ENCODE measurements at places on chromosomes 2 and 18. TPM values are rescaled to one million over a fixed set of nuclear protein-coding genes. Genes with fewer than 3 reads are reported as not detected.

- peaks cover 36% of the 10 kb centered on the region for H3K4me1 ChIP-seq
- no peak overlapping the region for H3K27ac ChIP-seq
- H3K4me3 ChIP-seq: no peak overlapping the region
- no peaks in the 10 kb centered on the region for H3K36me3 ChIP-seq
- no peak for DNase-seq
These were observed 192.2 kb downstream of the HDAC4 start for GRCh38 chr2:239208465-239209180.

Gene NXPH2
- not detected for total RNA-seq

GRCh38 chr2:118644190-118644589 is 203.3 kb downstream of the EN1 start:
- no peaks in the 10 kb centered on the region for H3K36me3 ChIP-seq
- no peak overlapping the region for H3K4me3 ChIP-seq
- H3K4me1 ChIP-seq: no peaks in the 10 kb centered on the region
- peaks cover 6% of the 10 kb centered on the region for H3K27me3 ChIP-seq

DNA sequence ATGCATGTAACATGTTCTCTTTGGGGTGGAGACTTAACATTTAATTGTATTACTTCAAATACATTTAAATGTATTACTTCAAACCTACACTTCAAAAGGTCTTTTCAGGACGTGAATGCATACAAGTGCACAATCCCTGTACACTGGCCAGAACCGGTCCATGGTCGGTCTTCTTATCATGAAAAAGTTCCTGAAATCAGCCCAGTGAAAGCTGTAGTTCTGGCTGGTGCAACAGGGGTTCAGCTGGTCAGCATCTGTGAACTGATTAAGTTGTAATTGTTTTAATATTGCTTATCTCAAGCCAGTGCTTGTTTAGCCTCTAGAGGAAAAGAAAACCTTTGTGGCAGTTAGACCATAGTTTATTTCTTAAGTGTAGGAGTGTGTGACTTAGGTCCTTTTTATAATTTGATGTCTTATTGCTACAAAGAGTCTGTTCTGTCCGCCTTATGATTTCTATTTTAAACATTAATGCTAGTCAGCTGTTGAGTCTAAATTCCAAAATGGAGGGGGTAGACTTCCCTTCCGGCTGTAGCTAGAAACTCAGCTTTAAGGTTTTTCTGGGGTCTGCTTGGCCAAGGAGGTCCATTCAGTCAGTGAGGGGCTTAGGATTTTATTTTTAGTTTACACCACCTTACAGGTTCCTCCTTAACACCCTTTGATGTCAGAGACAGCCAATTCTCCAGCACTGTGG is 768 bp upstream of the CYBRD1 start:
- H3K36me3 ChIP-seq: no peaks in the 10 kb centered on the region
- DNase-seq: no peak
- peak overlapping the region; percentile 80 for H3K4me3 ChIP-seq
- peaks cover 37% of the 10 kb centered on the region for H3K27me3 ChIP-seq

DNA sequence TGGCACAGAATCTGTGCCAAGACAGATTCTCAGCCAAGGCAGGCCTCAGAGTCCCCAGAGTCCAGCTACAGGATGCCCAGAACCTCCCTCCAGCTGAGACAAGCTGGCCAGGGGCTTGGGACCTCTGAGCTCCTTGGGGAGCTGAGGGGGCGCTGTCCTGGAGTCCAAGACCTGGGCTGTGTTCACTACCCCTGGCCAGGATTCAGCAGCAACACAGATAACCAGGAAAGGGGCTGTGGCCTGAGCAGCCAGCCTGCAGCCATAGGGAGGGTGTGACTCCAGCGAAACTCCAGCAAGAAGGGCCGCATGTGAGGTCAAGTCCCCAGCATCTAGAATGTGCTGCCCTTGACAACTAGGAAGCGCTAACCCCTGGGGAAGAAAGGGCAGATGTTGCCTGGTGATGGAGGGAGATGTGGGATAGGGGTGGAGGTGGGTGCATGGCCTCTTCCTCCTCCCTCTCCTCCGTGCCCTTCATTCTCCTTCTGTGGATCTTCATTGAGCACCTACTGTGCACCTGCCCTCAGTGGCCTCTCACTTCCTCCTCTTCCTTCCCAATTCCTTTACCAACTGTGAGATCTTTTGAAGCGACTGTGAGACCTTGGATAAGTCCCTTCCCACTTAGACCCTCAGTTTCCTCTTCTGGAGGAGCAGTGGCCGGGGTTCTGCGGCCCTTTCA is 7.7 kb upstream of the ARID5A start:
- H3K27ac ChIP-seq: peak overlapping the region; percentile 90
- H3K36me3 ChIP-seq: no peaks in the 10 kb centered on the region
- peaks cover 81% of the 10 kb centered on the region for H3K4me1 ChIP-seq
- no peaks in the 10 kb centered on the region for H3K27me3 ChIP-seq
- H3K4me3 ChIP-seq: peak overlapping the region; percentile 70
- no peak for DNase-seq

Gene BUB1
- 111 TPM for total RNA-seq

GRCh38 chr2:190972846-190973245 is 41.1 kb downstream of the STAT1 start:
- H3K27ac ChIP-seq: peak overlapping the region; percentile 0
- H3K4me1 ChIP-seq: peaks cover 43% of the 10 kb centered on the region
- no peaks in the 10 kb centered on the region for H3K27me3 ChIP-seq
- no peak overlapping the region for H3K4me3 ChIP-seq

DNA sequence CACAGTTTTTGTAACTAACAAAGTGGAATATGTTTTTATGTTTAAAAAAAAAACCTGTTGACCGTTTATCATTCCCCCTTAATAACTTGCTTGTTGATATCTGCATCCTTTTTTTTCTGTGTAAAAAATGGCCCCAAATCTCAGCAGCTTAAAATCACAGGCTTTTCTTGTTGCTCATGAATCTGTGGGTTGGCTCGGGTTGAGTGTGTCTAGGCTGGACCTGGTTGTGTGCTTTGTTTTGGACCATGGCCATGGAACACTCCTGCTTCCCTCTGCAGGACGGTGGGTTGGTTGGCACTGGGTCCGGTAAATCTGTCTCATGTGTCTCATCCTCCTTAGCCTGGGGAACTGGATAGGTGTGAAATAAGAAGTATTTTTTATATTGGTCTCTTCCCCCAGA is 139.0 kb upstream of the LINC00305 start:
- no peak overlapping the region for H3K4me3 ChIP-seq
- H3K36me3 ChIP-seq: no peaks in the 10 kb centered on the region
- H3K27me3 ChIP-seq: no peaks in the 10 kb centered on the region
- no peak for DNase-seq
- no peak overlapping the region for H3K27ac ChIP-seq
- no peaks in the 10 kb centered on the region for H3K4me1 ChIP-seq

- H3K36me3 ChIP-seq: no peaks in the 10 kb centered on the region
- no peaks in the 10 kb centered on the region for H3K4me1 ChIP-seq
- peaks cover 23% of the 10 kb centered on the region for H3K27me3 ChIP-seq
- no peak for DNase-seq
- no peak overlapping the region for H3K4me3 ChIP-seq
These were observed 63.2 kb upstream of the KLHL29 start for GRCh38 chr2:23321751-23322150.

- no peak overlapping the region for H3K4me3 ChIP-seq
- DNase-seq: no peak
- H3K4me1 ChIP-seq: no peaks in the 10 kb centered on the region
These were observed 310.8 kb upstream of the MAP2 start for GRCh38 chr2:209113026-209113425.

Gene GYPC
- total RNA-seq: 172 TPM

- DNase-seq: no peak
- no peak overlapping the region for H3K4me3 ChIP-seq
- no peaks in the 10 kb centered on the region for H3K27me3 ChIP-seq
- peaks cover 16% of the 10 kb centered on the region for H3K4me1 ChIP-seq
These were observed 277.9 kb downstream of the NDUFA10 start for GRCh38 chr2:239747274-239747673.

GRCh38 chr2:169462896-169463695 is 16.2 kb upstream of the BBS5 start:
- no peaks in the 10 kb centered on the region for H3K27me3 ChIP-seq
- H3K36me3 ChIP-seq: no peaks in the 10 kb centered on the region
- H3K27ac ChIP-seq: no peak overlapping the region

DNA sequence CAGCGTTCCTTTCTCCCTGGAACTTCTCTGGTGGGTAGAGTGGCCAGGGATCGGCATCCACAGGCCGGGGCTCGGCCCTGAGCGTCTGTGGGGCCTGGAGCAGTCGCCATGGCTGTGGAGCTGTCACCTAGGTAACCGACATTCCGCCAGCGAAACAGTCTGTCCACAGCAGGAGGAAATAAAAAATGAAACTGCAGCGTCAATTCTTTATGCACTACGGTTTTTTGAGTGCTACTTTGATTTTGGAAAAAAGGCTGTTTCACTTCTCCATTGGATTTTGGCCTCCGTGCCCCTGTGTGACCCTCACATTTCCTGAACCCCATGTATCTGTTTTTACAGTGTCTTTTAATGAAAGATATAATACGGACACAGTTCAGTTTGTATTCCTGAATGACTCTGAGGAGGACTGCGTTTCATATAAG is 163.4 kb downstream of the LDLRAD4 start:
- no peaks in the 10 kb centered on the region for H3K27me3 ChIP-seq
- H3K4me3 ChIP-seq: peak overlapping the region; percentile 77
- peak overlapping the region; percentile 99 for H3K27ac ChIP-seq

DNA sequence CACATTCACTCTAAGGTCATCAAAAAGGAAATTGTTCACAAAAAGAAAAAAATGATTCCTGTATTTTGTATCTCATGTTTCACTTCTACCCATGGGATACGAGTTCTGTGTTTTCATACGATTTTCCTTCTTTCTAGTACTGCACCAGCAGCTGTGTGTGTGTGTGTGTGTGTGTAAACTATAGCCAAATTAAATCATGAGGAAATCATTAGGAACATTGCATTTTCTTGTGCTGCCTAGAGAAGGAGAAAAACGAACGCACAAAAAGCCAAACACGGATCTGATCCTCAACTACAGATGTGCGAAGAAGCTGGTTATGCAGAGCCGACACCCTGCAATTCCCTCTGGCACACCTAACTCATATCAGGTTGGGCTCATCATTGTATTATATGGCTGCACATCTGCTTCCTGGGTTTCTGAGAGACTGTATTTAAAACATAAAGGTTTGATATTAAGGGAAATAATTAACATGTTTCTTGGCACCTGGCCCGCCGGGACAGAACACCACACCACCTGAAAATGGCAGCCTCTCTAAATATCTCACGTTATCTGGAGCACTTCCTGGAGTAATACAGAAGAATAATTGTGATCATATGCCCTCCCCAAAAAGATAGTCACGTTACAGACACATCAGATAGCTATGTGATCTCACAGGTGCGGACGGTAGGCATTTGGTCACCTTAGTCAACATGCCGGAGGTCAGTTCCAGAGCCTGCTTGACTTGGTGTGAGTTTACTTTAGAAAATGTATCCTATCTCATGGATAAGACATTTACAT is 586.3 kb upstream of the SALL3 start:
- no peaks in the 10 kb centered on the region for H3K27me3 ChIP-seq
- no peaks in the 10 kb centered on the region for H3K4me1 ChIP-seq
- no peak for DNase-seq
- H3K4me3 ChIP-seq: no peak overlapping the region

- H3K36me3 ChIP-seq: peaks cover 31% of the 10 kb centered on the region
- no peak overlapping the region for H3K4me3 ChIP-seq
- no peaks in the 10 kb centered on the region for H3K27me3 ChIP-seq
These were observed 35.6 kb downstream of the USP34 start for GRCh38 chr2:61435291-61435690.

GRCh38 chr2:99488539-99489062 is 1.2 kb downstream of the REV1 start:
- no peaks in the 10 kb centered on the region for H3K27me3 ChIP-seq
- no peak for DNase-seq
- H3K4me3 ChIP-seq: peak overlapping the region; percentile 95
- peaks cover 45% of the 10 kb centered on the region for H3K4me1 ChIP-seq

DNA sequence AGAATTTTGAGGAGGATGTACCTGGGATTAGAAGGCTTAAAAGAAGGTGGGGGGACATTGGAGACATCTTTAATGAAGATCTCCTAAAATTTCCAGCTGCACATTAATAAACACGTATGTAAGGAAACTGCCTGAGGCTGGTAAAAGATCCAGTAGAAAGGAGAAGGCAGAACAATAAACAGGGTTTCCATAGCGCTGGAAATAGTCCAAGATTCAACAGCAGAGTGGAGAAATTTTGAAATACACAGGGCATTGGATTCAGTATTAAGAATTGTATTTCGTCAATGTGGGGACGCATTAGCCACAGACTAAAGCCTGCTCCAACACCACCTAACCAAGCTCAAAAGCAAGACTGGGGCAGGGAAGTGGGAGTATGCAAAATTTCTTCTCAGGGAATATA is 606.9 kb upstream of the NRXN1 start:
- no peaks in the 10 kb centered on the region for H3K36me3 ChIP-seq
- no peak overlapping the region for H3K4me3 ChIP-seq
- H3K27me3 ChIP-seq: no peaks in the 10 kb centered on the region
- no peak for DNase-seq

DNA sequence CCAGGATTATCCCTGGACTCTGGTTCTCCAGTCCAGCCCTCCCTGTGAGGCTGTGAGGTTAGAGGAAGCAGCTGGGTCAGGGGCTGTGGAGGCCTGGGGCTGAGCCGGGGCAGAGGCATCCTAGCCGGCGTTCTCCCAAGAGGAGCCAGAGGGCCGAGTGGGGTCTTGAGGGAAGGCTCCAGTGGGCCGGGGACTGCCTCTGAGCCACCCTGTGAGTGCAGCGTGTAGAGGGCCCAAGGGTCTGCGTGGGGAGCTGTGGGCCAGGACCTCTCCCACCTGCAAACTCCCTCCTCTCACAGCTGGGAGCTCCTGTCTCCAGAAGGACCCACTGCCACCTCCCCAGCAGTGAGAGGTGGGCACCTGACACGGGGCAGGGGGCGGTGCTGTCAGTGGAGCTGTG is 41.0 kb downstream of the GLI2 start:
- H3K4me1 ChIP-seq: no peaks in the 10 kb centered on the region
- H3K36me3 ChIP-seq: no peaks in the 10 kb centered on the region
- no peak overlapping the region for H3K4me3 ChIP-seq
- no peak for DNase-seq
- no peak overlapping the region for H3K27ac ChIP-seq
- no peaks in the 10 kb centered on the region for H3K27me3 ChIP-seq

Gene TLX2
- total RNA-seq: 0.16 TPM

DNA sequence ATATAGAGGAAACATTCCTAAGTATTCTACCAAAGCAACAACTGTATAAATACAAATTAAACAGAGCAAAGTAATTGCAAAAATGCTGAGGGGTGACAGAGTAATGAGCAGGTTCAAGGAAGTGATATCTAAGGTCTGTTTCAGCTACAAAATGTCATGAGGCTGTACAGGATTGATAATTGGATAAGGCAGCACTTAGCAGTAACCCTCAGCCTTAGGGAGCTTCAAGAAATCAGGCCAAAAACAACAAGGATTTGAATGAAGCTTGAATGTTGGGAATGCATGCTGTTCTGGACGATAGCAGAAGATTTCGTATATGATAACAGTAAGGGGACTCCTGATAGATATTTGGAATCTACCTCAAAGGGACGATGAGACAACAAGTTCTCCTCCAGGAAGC is 142.0 kb upstream of the MMADHC start:
- no peaks in the 10 kb centered on the region for H3K27me3 ChIP-seq
- DNase-seq: no peak
- no peaks in the 10 kb centered on the region for H3K4me1 ChIP-seq
- no peak overlapping the region for H3K27ac ChIP-seq
- no peak overlapping the region for H3K4me3 ChIP-seq

GRCh38 chr18:76364282-76365259 is 130.5 kb downstream of the ZNF516 start:
- peaks cover 2% of the 10 kb centered on the region for H3K27me3 ChIP-seq
- peak; percentile 68 for DNase-seq
- H3K4me3 ChIP-seq: no peak overlapping the region
- H3K27ac ChIP-seq: peak overlapping the region; percentile 67
- H3K4me1 ChIP-seq: peaks cover 23% of the 10 kb centered on the region

Gene EGR4
- 0.29 TPM for total RNA-seq
